NCI-H1930 (cell line): ENCODE measurements at places on chromosomes 7 and 10.

DNA sequence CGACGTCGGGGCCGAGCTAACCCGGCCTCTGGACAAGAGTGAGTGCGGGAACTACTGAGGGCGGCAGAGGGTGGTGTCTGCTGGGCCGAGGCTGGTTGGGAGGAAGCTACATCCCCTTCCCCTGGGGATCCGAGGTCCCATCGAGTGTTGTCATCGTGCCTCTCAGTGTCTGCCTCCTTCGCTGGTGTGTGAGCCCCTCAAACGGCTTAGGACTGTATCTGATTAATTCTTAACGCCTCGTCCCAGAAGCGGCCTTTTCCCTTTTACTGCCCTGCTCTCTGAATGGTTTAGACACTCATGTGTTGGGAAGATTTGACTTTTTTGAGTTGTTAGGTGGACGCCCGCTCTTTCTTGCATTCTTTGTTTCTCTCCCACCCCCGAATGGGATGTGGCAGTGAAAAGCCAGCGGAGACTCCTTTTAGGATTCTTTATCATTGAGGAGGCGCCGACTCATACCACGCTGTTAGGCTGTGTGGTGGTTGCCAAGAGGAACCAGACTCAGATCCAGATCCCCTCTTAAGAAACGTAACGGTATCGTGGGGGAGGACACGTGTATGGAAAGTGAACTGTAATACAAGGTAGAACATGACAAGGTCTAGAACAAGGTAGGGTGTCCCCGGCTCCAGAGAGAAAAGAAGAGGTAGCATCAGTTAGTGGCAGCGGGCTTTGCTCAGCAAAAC is 631 bp downstream of the SUPV3L1 start:
- DNase-seq = no peak

GRCh38 chr7:30184791-30185487 is 50.2 kb downstream of the MTURN start:
- no peak for DNase-seq

DNA sequence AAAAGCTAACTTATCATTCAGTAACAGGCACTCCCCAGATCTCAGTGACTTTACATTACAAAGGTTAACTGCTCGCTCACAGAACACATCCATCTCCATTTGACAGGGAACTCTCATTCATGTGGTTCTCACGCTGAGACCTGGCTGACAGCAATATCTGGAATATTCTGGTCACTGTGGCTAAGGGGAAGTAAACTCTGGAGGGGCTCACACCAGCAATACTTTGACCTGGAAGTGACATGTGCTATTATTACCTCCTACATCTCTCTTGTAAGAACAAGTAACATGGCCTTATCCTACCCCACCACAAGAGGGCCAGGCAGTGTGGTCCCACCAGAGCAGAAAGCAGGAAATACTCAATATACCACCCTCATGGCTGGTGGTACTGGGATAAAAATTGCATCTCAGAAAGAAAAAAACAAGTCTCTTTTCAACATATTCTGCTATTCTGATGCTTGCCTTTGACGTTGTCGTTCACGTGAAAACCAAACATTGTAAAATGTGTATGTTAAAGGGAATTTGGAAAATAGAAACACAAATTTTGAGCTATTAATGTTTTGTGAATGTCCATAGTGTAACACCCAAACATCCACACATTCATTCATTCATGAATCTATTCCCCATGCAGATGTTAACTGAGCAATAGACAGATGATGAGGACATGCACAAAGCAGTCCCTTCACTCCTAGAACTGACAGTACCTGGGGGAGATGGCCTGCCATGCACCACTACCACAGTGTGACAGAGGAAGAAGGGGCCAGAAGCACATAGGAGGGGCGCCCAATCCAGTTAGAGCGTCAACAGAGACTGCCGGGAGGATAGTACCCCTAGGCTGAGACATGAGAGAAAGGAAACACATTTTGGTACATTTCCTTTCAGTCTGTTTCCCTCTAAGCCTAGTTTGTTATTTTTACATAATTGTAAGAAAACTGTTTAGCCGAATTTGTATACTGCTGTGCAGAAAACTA is 166.0 kb upstream of the SP4 start:
- DNase-seq = no peak

DNA sequence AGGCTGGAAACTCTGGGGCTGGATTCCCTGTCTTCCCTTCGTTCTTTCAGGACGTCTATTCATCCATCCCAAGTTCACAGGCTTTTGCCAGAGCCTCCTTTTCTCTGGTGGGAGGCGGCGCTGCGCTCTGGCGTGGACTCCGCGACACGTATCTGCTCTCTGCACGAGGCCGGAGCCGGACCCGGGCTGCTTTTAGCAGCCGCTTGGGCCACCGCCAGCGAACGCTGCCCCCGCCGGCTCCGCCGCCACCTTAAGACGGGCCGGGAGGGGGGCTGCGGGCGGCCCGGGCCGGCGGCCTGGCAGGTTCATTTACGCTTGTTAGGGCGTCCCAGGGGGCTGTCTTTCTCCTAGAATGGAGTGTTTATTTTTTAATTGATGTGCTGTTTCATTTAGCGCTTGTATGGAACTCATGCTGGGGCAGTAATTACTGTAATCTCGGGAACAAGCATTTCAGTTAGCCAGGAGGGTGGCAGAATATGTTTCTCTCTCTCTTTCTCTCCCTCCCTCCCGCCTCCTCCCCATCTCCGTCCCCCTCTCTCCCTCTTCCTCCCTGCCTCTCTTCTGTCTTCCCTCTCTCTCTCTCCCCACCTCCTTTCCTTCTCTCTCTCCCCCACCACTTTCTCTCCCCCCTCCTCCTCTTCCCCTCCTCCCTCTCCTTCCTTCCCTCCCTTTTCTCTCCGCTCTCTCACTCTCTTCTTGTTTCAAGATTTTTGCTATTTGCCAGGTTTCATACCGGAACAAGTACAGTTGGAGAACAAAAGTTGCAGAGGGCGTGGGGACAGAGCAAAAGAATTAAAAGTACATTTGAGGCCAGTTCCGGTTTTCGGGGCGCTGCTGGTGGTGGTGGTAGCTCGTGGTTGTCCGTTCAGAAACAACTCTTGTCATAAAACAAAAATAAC is 1.3 kb upstream of the FZD8 start:
- DNase-seq = peak; percentile 1

GRCh38 chr10:44986670-44987069 is 8.1 kb upstream of the DEPP1 start:
- no peak for DNase-seq

DNA sequence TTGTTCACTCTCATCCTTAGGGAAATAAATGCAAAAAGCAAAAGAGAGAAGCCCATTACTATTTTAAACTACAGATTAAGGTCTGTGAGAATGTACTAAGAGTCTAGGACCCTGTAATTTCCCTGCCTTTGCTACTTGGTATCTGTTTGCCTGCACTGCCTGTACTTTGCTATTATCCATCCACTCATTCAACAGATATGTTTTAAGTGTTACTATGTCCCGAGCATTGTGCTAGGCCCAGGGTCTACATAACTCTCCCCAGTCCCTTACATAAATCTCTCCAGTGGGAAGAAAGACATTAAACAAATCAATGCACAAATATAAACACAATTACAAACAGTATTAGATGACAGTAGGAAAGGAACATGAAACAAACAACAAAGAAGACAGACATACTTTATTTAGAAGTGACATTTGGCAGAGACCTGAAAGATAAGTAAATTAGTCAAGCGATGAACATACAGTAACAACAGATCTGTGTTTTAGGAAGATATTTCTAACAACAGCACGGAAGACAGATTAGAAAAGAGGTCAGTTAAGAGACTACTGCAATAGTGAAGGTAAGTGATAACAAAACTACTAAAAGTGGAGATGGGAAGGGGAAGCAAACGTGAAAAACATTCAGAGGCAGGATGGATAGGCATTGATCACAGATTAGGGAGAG is 30.0 kb downstream of the ZNF800 start:
- DNase-seq = no peak

- no peak for DNase-seq
These were observed 187.4 kb upstream of the GDF10 start for GRCh38 chr10:47112612-47113011.

DNA sequence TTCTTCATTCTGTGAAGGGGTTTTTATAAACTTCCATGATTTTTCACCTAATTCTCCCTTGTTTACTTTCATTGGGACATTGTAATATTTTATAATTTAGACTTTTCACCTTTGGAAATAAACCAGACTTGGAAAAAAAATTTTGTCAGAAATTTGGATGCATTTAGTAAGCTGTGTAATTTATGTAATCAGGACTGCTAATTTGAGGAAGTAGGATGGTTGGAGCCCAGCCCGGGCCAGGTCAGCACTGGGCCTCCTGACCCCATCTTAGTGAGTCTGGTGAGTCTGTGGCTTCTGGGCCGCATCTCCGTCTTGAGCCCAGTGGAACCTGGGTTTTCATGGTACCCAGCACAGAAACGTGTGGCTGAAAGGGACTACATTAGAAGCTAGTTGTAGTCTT is 27.6 kb upstream of the ZNF32 start:
- DNase-seq = no peak

- DNase-seq = no peak
These were observed 126.2 kb downstream of the SNX13 start for GRCh38 chr7:17814058-17814457.

- DNase-seq = no peak
These were observed 508.2 kb upstream of the SEMA3D start for GRCh38 chr7:85695041-85695440.

GRCh38 chr7:116653646-116654045 is 18.4 kb upstream of the MET start:
- no peak for DNase-seq

GRCh38 chr10:67331121-67331910 is 364.7 kb downstream of the CTNNA3 start:
- DNase-seq = no peak

GRCh38 chr10:31752170-31752569 is 176.5 kb downstream of the ARHGAP12 start:
- DNase-seq = no peak

- DNase-seq = peak; percentile 36
These were observed 630 bp downstream of the RSBN1L start for GRCh38 chr7:77696643-77697534.

DNA sequence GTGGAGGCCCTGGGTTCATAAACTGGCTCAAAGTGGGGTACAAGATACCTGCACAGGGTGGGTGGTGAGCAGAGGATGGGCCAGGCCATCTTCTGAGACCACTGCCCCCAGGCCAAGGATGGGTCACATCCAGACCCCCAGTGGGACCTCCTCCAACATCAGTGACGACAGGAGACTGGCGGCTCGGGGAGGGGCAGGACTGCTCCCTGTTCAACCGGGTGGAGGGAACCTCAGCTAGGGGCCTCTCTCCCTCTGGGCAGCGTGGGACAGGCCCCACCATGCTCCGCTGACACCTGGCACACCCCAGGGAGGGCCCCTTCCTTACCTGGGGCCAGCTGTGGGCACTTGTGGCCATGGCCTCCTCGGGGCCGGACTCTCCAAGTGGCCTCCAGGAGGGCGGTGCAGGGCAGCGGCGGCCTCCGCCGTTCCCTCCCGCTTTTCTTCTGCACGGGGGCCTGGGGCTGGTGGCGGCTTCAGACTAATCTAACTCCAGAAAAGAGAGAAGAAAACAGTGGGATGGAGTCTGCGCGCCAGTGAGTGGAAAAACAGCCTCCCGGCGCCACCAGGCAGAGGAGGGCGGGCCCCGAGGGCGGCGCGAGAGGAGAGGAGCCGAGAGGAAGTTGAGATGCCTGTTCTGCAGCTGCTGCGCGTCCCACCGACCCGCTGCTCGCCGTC is at the start of gene CALHM2:
TSS of gene CALHM2 (minus strand) at position 540 of the 675 bp plus-strand sequence. CDS start 2,429 bp downstream, outside the sequence.
- DNase-seq = no peak

- DNase-seq = no peak
These were observed 4.8 kb downstream of the FBH1 start for GRCh38 chr10:5894873-5895272.

- DNase-seq = no peak
These were observed 10.1 kb upstream of the MET start for GRCh38 chr7:116661865-116662264.

DNA sequence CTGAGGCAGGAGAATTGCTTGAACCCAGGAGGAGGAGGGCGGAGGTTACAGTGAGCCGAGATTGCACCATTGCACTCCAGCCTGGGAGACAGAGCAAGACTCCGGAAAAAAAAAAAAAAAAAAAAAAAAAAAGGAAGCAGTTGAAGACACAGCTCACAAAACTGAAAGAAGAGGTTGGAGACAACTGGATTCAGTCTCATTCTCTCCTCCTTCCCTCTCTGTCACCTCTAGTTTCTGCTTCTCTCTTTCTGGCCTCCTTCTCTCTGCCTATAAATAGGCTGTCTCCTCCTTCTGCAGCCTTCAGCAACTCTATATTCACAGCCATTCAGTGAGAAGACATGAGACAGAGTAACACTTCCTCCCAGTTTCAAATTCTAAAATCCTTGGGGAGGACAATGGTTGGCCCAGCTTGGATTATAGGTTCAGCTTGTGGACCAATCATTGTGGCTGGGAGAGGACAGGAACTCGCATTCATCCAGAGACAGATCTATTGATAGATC is 125.6 kb upstream of the HABP2 start:
- no peak for DNase-seq

DNA sequence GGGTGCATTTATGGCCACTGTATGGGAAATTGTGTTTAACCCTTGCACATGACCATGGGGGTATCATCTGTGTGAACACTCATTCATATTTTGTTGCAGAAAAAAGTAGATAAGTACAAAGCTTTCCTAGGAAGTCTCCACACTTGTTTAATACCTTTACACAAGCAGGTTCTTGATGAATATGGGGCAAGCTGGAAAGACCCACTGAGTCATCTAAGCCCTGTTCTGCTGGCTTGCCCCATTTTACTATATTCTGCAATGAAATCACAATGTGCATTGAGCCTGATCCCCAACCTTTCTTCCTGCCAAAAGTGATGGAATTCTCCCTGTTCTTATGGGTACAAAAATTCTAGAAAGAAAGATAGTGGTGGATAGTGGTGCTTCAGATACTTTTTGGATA is 99.8 kb downstream of the CCDC71L start:
- no peak for DNase-seq

DNA sequence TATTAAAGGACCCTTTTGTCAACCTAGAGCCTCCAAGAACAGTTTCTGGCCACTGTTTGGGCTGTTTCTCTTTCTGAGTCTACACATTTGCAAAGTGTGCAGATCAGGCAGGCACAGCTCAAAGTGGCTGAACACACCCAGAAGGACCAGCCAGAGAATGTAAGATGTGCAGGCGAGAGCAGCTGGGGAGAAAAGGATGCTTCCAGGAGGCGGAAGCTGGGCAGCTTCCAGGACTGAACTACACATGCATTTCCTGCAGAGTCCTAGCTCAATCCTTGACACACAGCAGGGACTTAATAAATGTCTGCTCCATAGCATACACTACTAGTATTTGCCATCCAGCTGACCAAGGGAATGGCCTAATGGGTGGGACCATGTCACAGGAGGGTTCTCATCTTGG is 70.9 kb downstream of the CTBP2 start:
- no peak for DNase-seq

- no peak for DNase-seq
These were observed 886.8 kb downstream of the LRMDA start for GRCh38 chr10:76318211-76318610.

DNA sequence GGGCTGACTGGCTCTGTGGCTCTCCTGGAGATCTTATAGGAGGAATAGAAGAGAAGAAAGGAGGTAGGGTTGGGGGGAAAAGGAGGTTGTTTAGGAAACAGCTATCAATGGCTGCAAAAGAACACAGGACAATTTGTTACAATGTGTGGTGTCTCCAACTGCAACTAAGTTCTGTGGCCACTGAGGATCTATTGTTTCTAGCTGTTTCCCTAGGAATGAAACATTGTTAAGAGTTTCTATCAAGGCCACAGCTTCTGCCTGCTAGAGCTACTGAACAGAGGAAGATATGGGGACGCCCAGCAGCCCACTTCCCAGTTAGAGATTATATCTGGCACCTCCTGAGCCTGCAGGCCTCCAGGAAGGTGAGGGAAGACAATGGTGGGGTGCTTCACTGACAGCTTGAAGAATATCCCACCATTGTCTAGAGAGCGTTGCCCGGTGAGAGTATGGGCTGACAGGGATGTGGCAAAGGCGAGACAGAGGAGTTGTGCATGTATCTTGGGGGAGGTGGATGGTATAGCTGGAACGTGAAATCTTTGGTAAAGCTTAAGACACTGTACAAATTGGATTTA is 4.0 kb downstream of the SCD start:
- DNase-seq = no peak
